Renal cortex interstitium (tissue), 15 donors: ENCODE measurements at places on chromosomes 2 and 18. TPM values are rescaled to one million over a fixed set of nuclear protein-coding genes. Genes with fewer than 3 reads are reported as not detected.

The SNORC gene
- polyA plus RNA-seq: 2.8 TPM

The FZD7 gene
- 76.9 TPM for polyA plus RNA-seq

The TUBA4B gene
- 0.79 TPM for polyA plus RNA-seq

The ZBTB7C gene
- 12.3 TPM for polyA plus RNA-seq

The EGR4 gene
- not detected for polyA plus RNA-seq

The ACVR1 gene
- polyA plus RNA-seq: 26.6 TPM

The DOCK10 gene
- polyA plus RNA-seq: 8.1 TPM

The RASGRP3 gene
- 17.6 TPM for polyA plus RNA-seq

The GPR35 gene
- 1.7 TPM for polyA plus RNA-seq

The CENPA gene
- polyA plus RNA-seq: 17.2 TPM

The C2orf92 gene
- polyA plus RNA-seq: 22.3 TPM

The GALR1 gene
- 0.22 TPM for polyA plus RNA-seq

The GALNT5 gene
- polyA plus RNA-seq: 0.50 TPM

DNA sequence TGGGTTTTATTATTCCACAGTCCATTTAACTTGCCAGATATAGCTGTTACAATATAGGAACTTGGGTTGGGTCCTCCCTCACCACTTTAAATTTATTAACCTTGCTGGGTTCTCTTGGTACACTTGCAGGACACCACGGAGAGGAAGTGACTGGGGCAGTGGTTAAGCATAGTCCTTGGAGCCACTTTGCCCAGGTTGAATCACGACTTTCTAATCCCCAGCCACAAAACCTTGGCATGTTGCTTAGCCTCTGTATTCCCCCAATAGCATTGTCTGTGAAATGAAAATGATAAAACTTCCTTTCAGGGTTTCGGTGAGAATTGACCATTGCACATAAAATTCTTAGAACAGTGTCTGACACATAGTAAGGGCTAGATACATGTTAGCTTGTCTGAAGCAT, 221.2 kb downstream of the IRS1 start:
- no peak for DNase-seq

GRCh38 chr18:66780609-66781008, 176.7 kb upstream of the CDH19 start:
- no peak for DNase-seq

DNA sequence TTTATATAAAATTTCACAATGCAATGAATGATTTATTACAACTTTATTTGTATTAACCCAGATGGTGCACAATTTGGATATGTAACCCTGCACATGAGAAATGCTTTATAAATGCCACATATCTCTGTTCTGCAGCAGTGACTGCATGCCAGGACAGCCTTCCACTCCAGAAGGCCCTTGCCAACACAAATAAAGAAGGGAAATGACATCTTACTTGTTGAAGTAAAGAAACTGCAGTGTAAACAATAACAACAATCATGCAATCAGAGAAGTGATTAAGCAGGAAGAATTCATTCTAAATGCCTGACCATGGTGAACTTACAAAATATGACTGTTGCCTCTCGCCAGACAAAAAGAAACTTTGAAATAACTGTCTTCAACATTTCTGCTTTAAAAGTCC, 129.9 kb upstream of the CHST9 start:
- peak; percentile 30 for DNase-seq

- DNase-seq: no peak
These were observed 152.5 kb upstream of the GYPC start for GRCh38 chr2:126503476-126503875.

DNA sequence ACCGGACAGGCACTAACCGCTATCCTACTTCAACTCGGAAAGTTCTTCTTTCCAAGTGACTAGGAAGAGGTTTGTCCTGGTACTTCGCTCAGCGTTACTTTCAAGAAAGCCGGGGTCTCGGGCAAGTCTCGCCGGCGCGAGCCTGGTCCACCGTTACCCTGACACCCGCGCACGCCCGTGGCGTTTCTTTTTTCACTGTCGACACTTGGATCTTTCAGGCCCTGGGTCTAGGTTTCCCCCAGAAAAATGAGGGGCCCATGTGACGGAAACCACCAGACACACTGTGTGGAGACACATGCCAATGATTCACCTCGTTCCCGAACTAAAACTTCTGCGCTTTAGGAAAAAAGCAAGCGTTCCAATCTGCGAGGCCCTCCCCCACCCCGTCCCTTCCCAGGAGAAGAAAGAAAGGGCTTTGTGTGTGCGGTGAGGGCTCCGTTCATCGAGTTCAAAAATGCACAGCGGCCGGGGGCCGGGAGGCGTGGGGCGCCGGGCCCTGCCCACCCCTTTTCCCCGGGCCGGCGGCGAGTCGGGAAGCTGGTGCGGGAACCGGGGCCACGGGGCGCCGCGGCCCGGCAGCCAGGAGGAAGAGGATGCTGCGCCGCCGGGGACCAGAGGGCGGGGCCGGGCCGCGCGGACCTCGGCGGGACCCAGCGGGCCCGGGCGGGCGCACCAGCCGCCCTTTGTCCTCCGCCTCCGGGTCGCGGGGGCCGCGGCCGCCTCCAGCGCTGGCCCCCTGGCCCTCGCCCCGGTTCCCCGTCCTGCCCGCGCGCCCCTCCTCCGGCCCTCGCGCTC, 2.6 kb downstream of the ZNF521 start:
- peak; percentile 51 for DNase-seq

- no peak for DNase-seq
These were observed 40.5 kb upstream of the NABP1 start for GRCh38 chr2:191637182-191638078.

- DNase-seq: no peak
These were observed 73.7 kb downstream of the PXDN start for GRCh38 chr2:1670636-1671035.

DNA sequence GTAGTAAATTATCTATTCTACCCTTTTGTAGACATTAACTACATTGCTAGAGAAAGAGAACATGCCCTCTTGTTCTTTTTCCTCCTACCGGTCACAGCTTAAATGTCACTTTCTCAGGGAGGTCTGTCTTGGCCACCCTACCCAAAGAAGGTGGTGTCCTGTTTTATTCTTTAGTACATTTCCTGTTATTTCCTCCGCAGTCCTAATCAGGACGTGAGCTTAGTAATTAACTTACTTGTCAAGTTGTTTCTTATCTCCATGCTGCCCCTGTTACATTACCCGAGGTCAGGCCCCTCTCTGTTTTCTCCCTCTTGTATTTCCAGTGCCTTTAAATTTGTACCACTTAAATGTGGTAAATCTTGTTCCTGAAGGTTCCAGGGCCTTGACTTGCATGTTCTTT, 73.7 kb upstream of the RMDN2 start:
- no peak for DNase-seq

DNA sequence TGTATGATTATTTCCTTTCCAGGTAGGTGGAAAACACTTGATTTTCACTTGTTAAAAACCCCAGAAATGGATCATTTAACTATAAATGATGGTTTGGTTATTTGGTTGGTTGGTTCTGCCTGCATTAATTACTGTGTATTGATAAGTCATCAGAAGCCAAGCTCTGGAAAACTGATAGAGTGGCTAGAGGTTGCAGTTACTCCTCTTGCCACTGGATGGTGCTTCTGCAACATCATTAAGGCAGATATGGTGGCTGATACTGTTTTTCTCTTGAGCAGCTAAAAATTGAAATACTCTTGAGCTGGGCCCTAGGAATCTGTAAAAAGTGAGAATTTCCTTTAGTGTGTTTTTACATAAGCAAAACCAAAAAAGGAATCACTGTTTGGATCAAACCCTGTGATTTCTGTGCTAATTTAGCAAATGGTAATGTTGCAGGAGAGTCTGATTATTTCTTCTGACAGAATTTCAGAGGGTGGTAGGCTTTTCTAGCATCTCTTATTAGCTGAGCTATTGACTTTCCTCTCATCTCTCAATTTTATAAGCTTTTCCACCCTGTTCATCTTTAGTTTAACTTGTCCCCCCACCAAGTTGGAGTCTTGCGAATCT, 54.3 kb downstream of the RAB10 start:
- no peak for DNase-seq

- no peak for DNase-seq
These were observed 11.7 kb upstream of the NUP35 start for GRCh38 chr2:183112577-183112976.
